Stimulated activated CD4-positive, alpha-beta T cell treated with anti-CD3 and anti-CD28 coated beads, Interleukin-1b, Interleukin-23, amount 100 ng/mL, for 48 hours (primary cell): ENCODE measurements at places on chromosomes 4 and X.

- DNase-seq, result no peak
Measured at GRCh38 chrX:73400136-73400748, 46.6 kb upstream of the CDX4 start.

DNA sequence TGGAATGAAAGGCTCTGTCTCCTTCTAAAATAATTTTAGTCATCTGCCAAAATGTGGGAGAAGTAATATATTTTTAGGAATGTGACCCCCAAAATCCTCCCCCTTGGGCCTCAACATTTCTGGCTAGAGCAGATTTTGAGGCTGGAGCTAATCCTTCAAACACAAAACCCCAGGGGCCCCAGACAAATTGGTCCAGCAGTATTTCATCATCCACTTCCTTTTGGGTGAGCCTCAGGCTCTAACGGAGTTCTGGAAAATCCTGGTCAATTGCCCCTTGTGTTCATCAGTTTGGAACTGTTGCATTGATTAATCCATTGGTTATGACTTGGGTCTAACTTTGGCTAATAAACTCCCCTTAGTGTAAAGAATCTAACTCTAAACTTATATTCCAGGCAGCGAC is 67.4 kb upstream of the PCDH19 start:
- no peak for DNase-seq

- no peak for DNase-seq
Measured at GRCh38 chr4:30429813-30430761, 290.1 kb upstream of the PCDH7 start.

GRCh38 chr4:39616651-39617050 is 22.0 kb downstream of the SMIM14 start:
- no peak for DNase-seq

- no peak for DNase-seq
Measured at GRCh38 chrX:112769034-112769433, 71.6 kb downstream of the AMOT start.

DNA sequence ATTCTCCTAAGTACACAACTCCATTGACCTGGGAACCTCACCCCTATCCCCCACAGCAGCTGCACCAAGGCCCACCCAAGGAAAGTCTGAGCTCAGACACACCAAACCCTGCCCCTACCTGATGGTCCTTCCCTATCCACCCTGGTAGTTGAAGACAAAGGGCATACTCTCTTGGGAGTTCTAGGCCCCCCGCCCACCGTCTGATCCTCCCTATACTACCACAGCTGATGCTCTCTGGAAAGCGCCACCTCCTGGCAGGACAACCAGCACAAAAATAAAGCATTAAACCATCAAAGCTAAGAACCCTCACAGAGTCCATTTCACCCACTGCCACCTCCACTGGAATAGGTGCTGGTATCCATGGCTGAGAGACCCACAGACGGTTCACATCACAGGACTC is 83.6 kb downstream of the ANAPC10 start:
- DNase-seq, result no peak

- DNase-seq, result no peak
Measured at GRCh38 chr4:108649863-108650211, 562 bp upstream of the OSTC start.

GRCh38 chr4:152099061-152099425 is 338.2 kb upstream of the GATB start:
- DNase-seq, result no peak

GRCh38 chr4:78766026-78766425 is 10.1 kb upstream of the BMP2K start:
- no peak for DNase-seq

GRCh38 chr4:125983168-125983567 is 668.4 kb downstream of the FAT4 start:
- no peak for DNase-seq

DNA sequence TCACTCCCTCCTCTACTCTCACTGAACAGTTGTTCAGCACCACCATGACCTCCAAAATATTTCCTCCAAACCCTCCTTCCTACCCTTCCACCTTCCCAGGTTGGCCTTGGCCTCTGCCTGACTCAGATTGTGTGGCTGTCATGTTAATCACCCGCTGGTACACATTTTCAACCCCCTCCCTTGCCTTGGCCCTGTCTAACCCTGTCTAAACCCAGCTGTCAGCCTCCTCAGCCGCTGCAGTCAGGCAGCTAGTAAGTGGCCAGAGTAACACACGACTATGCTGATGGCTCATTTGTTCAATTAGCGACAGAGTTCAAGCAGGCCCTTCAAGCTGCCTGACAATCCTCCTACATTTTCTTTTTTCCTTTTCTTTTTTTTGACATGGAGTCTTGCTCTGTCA is 18.0 kb downstream of the ING2 start:
- DNase-seq, result no peak

DNA sequence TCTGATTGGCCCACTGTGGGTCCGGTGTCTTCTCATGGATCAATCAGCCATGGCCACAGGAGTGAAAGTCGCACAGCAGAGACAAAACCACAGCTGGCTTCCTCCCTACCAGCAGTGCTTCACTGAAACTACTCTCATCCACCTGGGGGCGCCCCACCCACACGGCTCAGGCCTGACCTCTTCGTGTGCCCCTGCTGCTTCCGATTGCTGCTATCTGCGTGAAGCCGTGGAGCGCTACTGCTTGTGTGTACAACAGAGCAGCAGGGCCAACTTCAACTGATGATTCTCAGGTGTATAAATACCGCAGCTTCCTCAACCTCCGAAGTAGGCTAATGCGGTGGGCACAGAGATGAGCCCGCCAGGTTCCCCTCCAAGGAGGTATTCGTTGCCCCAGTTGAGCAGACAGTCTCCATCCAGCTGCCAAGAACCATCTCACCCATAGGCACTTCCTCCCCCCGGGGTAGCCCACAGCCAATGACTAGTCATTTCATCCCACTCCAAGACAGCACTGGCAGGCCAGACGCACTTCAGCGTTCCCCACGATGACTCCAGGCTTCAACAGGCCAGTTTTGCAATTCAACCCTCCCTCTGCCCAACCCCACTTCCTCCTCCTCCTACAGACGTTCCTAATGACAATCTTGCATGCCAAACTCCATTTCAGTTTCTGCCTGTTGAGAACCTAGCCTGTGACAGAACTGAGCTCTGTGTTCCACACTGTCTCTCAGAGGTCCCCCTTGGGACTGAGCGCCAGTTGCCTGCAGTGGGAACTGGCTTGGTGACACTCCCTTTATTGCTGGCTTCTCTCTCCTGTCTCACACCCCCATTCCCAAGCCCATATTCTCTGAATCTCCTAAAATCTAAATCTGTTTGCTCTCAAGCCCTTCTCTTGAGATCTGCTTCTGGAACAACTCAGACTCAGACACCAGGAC is 41.3 kb upstream of the ATP6AP2 start:
- DNase-seq, result peak; percentile 74

DNA sequence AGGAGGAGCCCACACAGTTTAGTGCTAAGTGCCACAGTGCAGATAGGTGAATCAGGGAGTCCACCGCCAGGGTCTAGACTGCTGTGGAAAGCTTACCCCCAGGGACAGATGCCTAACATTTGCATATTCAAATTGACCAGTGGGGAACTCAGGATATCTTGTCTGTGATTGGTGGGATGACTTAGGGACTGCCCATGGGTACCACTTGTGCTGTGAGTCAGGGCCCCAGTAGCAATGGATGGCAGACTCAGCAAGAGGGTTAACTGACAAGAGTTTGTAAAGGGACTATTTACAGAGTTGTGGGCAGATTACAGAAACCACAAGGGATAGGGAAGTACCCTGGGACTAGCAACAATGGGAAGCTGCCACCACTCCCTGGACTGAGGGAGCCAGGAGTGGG is 282.1 kb downstream of the BCOR start:
- DNase-seq, result peak; percentile 54

DNA sequence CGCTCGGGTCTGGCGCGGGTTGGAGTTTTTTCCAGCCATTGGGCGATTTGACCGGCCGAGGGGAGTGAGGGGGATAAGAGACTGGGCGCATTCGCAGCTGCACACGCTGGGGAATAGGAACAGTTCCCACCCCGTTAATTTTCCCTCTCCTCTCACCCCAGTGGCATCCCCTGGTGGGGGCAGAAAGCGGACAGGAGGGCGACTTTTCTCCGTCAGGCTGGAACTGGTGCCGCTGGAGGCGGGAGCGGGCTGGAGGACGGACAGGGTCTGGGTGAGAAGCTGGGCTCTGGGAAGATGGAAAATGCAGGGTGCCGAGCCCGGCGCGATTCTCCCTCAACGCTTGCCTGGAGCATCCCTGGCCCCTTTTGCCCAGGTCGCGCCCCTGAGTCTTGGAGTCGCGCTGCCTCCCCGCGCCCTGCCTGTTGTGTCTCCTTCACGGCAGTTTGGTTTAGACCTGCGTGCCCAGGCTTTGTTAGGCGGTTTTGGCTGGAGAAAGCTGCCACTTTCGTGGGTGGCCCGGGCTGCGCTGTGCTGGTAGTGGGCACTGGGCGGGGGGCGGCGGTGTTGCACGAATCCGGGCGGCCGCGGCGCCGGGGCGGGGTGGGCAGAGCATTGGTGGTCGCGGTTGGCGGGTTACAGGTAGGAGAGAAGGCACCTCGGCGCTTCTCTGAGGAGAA is 2.0 kb downstream of the ADGRL3 start:
- DNase-seq, result no peak

- no peak for DNase-seq
Measured at GRCh38 chrX:2313864-2314640, 186.7 kb downstream of the DHRSX start.

DNA sequence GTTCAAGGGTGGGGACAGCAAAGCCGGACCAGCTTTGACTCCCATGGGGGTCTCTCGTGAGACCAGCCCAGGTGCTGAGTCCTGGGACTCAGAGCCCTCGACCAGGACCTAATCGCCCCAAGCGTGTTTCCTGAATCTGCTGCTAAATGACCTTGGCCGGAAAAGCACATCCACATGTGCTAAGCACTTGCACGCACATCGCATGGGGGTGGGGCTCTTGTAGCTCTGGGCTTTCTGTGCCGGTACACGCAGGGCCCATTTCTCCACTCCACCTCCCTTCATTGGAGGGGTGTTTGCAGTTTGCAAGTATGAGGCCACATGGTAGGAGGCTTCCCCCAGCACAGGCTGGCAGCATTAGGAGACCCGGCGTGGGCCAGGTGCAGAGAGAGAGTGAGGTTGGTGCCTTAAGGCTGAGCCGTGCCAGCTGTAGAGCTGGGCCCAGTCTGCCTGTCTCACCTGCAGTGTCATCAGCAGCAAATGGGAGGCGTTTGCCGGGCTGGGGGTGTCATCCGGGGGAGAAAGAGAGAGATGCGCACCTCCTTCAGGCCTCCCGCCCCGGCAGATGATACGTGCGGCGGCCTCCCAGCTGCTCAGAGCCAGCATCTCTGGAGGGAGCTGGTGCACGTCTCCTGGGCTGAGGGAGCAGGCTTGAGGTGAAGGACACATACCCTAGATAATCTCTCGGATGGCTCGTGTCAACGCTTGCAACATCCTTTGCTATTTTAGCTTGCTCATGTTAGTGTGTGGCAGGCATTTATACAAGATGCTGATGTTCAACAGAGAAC is 45.2 kb upstream of the CLCN4 start:
- peak; percentile 61 for DNase-seq
